ENCODE measurements at places on chromosomes 2 and 18.
A peak's percentile ranks its signal among the peaks of the same experiment; 100 is the strongest.

DNA sequence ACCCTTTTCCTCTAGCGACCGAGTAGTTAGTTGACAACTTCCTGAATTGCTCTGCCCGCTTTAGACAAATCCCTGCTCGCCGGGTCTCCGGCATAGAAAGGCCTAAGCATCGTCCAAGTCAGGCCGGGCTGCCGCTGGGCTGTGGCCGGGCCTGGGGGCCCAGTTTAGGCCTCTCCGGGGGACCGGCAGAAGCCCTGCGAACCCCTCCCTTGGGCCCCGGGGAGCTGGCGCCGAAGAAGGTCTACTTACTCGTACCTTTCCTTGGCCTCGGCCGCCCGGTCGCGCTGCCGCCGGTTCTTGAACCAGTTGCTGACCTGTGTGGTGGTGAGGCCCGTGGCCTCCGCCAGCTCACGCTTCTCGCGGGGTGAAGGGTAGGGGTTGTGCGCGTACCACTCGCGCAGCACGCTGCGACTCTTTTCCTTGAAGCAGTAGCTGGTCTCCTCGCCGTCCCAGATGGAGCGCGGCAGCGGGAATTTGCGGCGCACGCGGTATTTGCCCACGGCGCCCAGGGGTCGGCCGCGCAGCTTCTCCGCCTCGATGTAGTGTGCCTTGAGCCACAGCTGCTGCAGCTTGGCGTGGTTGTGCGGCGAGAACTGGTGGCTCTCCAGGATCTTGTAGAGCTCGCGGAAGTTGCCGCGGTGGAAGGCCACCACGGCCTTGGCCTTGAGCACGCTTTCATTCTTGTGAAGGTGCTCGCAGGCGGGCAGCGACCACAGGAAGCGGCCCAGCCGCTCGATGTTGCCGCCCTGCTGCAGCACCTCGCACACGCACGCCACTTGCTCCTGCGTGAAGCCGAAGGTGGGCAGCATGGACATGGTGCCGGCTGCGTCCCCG, 739 bp downstream of the SIX2 start:
- peak; percentile 18 for DNase-seq

DNA sequence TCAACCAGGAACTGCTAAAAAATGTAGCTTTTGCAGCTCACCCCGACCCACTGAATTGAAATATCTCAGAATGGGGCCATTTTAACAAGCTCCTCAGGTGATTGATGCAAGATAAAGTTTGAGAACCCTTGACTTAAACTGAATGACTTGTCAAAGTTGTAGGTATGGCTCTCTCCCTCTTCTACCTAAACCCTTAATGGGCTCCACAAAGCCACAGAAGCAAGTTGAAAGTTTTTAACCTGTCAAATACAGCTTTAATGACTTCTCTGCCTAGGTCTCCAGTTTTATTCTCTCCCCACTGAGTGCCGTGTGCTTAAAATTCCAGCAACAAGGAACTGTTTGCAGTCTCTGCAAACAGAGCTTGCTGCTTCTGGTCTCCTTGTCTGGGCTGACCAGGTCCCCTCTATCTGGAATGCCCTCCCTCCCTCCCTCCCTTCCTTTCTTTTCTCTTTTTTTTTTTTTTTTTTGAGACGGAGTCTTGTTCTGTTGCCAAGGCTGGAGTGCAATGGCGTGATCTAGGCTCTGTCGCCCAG, 19.7 kb upstream of the RNF125 start:
- DNase-seq, result no peak

- peak; percentile 46 for DNase-seq
Measured at GRCh38 chr2:176931588-176932563, 280.7 kb upstream of the HNRNPA3 start.

DNA sequence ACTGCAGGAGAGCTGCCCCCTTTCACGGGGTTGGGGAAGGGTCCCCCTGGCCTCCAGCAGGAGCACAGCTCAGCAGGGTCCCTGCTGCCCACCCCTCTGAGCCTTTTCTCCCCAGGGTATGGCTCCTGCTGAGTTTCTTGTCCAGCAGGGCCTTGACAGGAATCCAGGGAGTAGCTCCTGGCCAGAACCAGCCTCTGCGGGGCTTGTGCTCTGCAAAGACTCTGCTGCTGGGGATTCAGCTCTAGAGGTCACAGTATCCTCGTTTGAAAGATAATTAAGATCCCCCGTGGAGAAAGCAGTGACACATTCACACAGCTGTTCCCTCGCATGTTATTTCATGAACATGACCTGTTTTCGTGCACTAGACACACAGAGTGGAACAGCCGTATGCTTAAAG, 21.2 kb downstream of the FOSL2 start:
- DNase-seq, result no peak

- no peak for DNase-seq
Measured at GRCh38 chr18:44626236-44626635, 54.5 kb upstream of the SETBP1 start.

- DNase-seq, result peak; percentile 14
Measured at GRCh38 chr2:174552880-174553279, 44.7 kb downstream of the WIPF1 start.

GRCh38 chr18:77065221-77065981, 67.2 kb downstream of the MBP start:
- DNase-seq, result peak; percentile 88

DNA sequence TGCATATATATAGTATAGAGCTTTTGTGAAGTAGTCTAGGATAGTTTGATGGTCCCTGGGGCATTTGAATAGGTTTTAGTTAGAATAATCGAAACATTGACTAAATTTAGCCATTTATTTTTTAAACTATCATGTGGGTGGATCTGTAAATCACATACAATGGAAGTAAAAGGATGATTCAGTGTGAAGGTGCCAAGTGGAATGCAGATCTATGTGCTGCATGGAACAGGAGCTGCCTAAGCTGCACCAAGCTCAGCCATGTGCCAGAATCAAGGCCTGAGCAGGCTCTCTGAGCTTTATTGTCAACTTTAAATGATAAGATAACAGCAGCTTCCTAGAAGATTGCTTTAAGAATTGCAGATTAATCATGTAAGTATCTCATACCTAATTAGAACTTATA, 1996.2 kb upstream of the PIK3C3 start:
- DNase-seq, result no peak

DNA sequence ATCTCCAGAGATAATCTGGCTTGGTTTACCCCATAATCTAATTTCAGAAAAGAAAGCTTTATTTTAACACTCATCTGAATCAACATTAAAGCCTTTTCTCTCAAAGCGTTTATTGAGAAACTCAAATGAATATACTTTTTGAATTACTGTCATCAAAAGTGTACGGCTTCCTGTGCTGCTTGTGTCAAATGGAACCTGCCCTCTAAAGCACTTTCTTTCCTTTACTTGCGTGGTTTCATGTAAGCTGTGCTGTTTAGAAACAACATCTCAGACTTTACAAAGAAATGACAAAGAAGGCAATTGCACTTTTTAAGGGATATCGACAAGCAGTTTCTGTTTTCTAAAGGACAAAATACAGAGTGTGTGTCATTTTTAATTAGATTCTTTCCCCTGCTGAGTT, 35.1 kb downstream of the CYBRD1 start:
- no peak for DNase-seq

DNA sequence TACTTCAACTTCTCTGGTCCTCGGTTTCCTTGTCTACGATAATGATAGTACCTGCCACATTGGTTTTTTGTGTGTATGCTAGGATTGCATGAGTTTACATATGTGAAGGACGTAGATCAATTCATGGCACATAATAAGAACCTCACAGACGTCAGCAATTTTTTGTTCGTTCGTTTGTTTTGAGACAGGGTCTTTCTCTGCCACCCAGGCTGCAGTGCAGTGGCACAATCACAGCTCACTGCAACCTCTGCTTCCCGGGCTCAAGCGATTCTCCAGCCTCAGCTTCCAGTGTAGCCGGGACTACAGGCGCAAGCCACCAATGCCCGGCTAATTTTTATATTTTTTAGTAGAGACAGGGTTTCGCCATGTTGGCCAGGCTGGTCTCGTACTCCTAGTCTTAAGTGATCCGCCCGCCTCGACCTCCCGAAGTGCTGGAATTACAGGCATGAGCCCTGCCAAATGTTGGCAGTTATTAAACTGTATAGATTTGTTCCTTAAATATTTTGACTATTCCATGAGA, 756 bp upstream of the SLC35F5 start:
- no peak for DNase-seq

GRCh38 chr18:59846814-59847490, 52.8 kb upstream of the PMAIP1 start:
- peak; percentile 79 for DNase-seq

- DNase-seq, result peak; percentile 93
Measured at GRCh38 chr18:79484661-79485621, 89.2 kb downstream of the NFATC1 start.

GRCh38 chr18:9803063-9803697, 82.6 kb upstream of the TXNDC2 start:
- DNase-seq, result peak; percentile 39

- no peak for DNase-seq
Measured at GRCh38 chr2:98472132-98472650, 27.5 kb downstream of the INPP4A start.

GRCh38 chr18:72128649-72129048, 415.5 kb downstream of the CBLN2 start:
- DNase-seq, result no peak

GRCh38 chr18:3998698-3999333, 456.3 kb downstream of the DLGAP1 start:
- DNase-seq, result peak; percentile 56

GRCh38 chr2:6831229-6831628, 34.5 kb downstream of the CMPK2 start:
- no peak for DNase-seq
